WTC11 (cell line): ENCODE measurements at places on chromosomes 3 and 15. TPM values are rescaled to one million over a fixed set of nuclear protein-coding genes. Genes with fewer than 3 reads are reported as not detected.

Gene TP63
- 0.09 TPM in 1 of 3 replicates, not detected in the others for total RNA-seq

Gene COMMD2
- total RNA-seq = 51.3 to 52.9 TPM (median 52.1 TPM) in 3 replicates

Gene VPS13C
- total RNA-seq = 20.9 to 23.5 TPM (median 21.6 TPM) in 3 replicates

Gene LTK
- 0.27 to 0.66 TPM (median 0.53 TPM) in 3 replicates for total RNA-seq

Gene GOLGA6L22
- not detected in 3 replicates for total RNA-seq

Gene THOC7
- 53.0 to 59.4 TPM (median 58.4 TPM) in 3 replicates for total RNA-seq

Gene CCDC9B
- total RNA-seq = 1.4 to 1.8 TPM (median 1.8 TPM) in 3 replicates

Gene NMNAT3
- 3.5 to 4.9 TPM (median 4.6 TPM) in 3 replicates for total RNA-seq

Gene CCDC54
- not detected in 3 replicates for total RNA-seq

Gene AGBL1
- total RNA-seq = 0.07 TPM in 1 of 3 replicates, not detected in the others

Gene LRTM1
- total RNA-seq = not detected in 3 replicates

Gene EHD4
- 20.8 to 23.9 TPM (median 21.3 TPM) in 3 replicates for total RNA-seq

Gene SLC51A
- 6.9 to 8.4 TPM (median 7.6 TPM) in 3 replicates for total RNA-seq

GRCh38 chr3:120642368-120642948 is 39.6 kb downstream of the HGD start:
- no peaks in the 10 kb centered on the region for H3K27me3 ChIP-seq
- no peak overlapping the region for H3K27ac ChIP-seq
- no peak overlapping the region for H3K4me3 ChIP-seq
- peaks cover 18% of the 10 kb centered on the region for H3K4me1 ChIP-seq

GRCh38 chr3:16456784-16457415 is 56.6 kb downstream of the RFTN1 start:
- no peaks in the 10 kb centered on the region for H3K36me3 ChIP-seq
- no peak for DNase-seq
- H3K27me3 ChIP-seq = peaks cover 3% of the 10 kb centered on the region; the same call in 1 of the 2 replicates
- no peak overlapping the region for H3K27ac ChIP-seq
- no peak overlapping the region for H3K4me3 ChIP-seq

- no peaks in the 10 kb centered on the region for H3K27me3 ChIP-seq
- no peak overlapping the region for H3K4me3 ChIP-seq
- H3K4me1 ChIP-seq = peaks cover 3% of the 10 kb centered on the region
- no peak for DNase-seq
Measured at GRCh38 chr3:52978109-52978754, 67.6 kb downstream of the SFMBT1 start.

DNA sequence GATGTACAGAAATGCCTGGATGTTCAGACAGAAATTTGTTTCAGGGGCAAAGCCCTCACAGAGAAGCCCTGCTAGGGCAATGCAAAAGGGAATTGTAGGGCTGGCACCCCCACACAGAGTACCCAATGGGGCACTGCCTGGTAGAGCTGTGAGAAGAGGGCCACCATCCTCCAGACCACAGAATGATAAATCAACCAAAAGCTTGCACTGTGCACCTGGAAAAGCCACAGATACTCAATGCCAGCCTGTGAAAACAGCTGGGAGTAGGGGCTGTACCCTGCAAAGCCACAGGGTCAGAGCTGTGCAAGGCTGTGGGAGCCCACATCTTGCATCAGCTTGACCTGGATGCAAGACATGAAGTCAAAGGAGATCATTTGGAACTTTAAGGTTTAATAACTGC is 477.9 kb upstream of the NECTIN3 start:
- no peak overlapping the region for H3K4me3 ChIP-seq
- H3K27ac ChIP-seq = no peak overlapping the region
- DNase-seq = no peak
- peaks cover 53% of the 10 kb centered on the region for H3K36me3 ChIP-seq

DNA sequence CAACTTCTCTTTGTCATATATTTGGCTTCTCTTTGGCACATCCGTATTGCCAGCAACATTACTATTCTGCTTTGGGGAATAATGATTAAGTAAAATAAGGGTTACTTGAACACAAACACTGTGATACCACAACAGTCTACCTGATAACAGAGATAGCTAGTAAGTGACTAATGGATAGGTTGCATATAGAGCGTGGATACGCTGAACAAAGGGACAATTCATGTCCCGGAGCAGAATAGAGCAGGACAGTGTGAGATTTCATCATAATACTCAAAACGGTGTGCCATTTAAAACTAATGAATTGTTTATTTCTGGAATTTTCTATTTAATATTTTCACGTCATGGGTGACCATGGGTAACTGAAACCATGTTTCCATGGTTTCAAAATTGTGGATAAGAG is 54.1 kb downstream of the SCN5A start:
- no peaks in the 10 kb centered on the region for H3K4me1 ChIP-seq
- DNase-seq = no peak
- no peak overlapping the region for H3K4me3 ChIP-seq
- no peaks in the 10 kb centered on the region for H3K27me3 ChIP-seq
- no peaks in the 10 kb centered on the region; the same call in 1 of the 2 replicates for H3K36me3 ChIP-seq

GRCh38 chr3:123660900-123661299 is 76.0 kb upstream of the HACD2 start:
- no peak overlapping the region for H3K4me3 ChIP-seq
- H3K4me1 ChIP-seq = no peaks in the 10 kb centered on the region
- no peaks in the 10 kb centered on the region; the same call in none of the 2 replicates for H3K27me3 ChIP-seq
- DNase-seq = no peak

DNA sequence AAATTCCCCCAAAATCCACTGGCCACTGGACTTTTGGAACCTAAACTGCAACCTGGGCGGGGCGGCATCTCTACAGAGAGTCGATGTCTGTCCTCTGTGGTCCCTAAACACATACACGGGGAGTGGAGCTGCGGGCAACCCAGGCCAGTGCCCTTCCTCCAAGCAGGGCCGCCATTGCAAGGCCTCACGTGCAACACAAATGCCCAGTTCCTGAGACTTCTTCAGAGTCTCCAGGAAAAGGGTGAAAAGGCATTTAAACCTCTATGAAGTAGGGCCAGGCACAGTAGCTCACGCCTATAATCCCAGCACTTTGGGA is 4.9 kb downstream of the MUC4 start:
- peaks cover 4% of the 10 kb centered on the region; the same call in 1 of the 2 replicates for H3K27me3 ChIP-seq
- no peaks in the 10 kb centered on the region for H3K36me3 ChIP-seq
- DNase-seq = no peak
- H3K27ac ChIP-seq = peak overlapping the region; percentile 98
- no peak overlapping the region for H3K4me3 ChIP-seq

GRCh38 chr3:187019542-187020072 is 89.3 kb downstream of the ST6GAL1 start:
- H3K27ac ChIP-seq = peak overlapping the region; percentile 23
- H3K4me3 ChIP-seq = no peak overlapping the region
- peaks cover 32% of the 10 kb centered on the region for H3K36me3 ChIP-seq
- H3K4me1 ChIP-seq = peaks cover 14% of the 10 kb centered on the region
- DNase-seq = no peak

DNA sequence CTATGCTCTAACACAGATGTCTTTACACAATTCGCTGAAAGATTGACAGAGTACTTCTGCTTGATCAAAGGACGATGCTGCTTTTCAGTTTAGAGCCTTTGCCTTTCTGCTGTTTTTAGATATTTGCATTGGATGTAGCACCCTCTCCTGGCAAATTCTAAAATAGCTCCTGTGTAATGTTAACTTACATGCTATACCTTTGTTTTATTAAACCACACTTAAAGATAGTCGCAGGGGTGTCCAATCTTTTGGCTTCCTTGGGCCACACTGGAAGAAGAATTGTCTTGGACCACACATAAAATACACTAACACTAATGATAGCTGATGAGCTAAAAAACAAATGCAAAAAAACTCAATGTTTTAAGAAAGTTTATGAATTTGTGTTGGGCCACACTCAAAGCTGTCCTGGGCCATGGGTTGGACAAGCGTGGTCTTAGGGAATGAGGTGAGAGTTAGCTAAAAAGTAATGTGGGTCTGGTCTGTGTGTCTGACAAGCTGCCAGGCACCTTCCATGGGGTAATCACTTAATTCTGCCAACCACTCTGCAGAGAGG is 62.9 kb downstream of the ATG7 start:
- DNase-seq = no peak
- no peaks in the 10 kb centered on the region for H3K27me3 ChIP-seq
- H3K27ac ChIP-seq = no peak overlapping the region; the same call in 1 of the 2 replicates
- no peak overlapping the region for H3K4me3 ChIP-seq
- H3K4me1 ChIP-seq = no peaks in the 10 kb centered on the region

GRCh38 chr3:52532838-52533622 is 627 bp downstream of the NT5DC2 start:
- H3K36me3 ChIP-seq = peaks cover 8% of the 10 kb centered on the region
- H3K27me3 ChIP-seq = no peaks in the 10 kb centered on the region
- peak; percentile 57 for DNase-seq
- H3K4me1 ChIP-seq = peaks cover 34% of the 10 kb centered on the region

- no peak for DNase-seq
- no peak overlapping the region for H3K4me3 ChIP-seq
Measured at GRCh38 chr15:94610069-94610468, 378.7 kb downstream of the MCTP2 start.

- DNase-seq = no peak
- H3K27me3 ChIP-seq = no peaks in the 10 kb centered on the region
- no peak overlapping the region for H3K4me3 ChIP-seq
- H3K4me1 ChIP-seq = peaks cover 63% of the 10 kb centered on the region
Measured at GRCh38 chr3:61239871-61240270, 11.4 kb downstream of the FHIT start.

- no peaks in the 10 kb centered on the region for H3K4me1 ChIP-seq
- no peaks in the 10 kb centered on the region; the same call in 1 of the 2 replicates for H3K27me3 ChIP-seq
- DNase-seq = no peak
- no peak overlapping the region for H3K27ac ChIP-seq
Measured at GRCh38 chr3:153319705-153320554, 157.9 kb downstream of the RAP2B start.

GRCh38 chr15:59995568-59996297 is 8.4 kb upstream of the FOXB1 start:
- H3K36me3 ChIP-seq = no peaks in the 10 kb centered on the region
- no peaks in the 10 kb centered on the region; the same call in 1 of the 2 replicates for H3K27me3 ChIP-seq
- peak overlapping the region; percentile 87 for H3K4me3 ChIP-seq
- H3K4me1 ChIP-seq = peaks cover 76% of the 10 kb centered on the region
- no peak for DNase-seq

DNA sequence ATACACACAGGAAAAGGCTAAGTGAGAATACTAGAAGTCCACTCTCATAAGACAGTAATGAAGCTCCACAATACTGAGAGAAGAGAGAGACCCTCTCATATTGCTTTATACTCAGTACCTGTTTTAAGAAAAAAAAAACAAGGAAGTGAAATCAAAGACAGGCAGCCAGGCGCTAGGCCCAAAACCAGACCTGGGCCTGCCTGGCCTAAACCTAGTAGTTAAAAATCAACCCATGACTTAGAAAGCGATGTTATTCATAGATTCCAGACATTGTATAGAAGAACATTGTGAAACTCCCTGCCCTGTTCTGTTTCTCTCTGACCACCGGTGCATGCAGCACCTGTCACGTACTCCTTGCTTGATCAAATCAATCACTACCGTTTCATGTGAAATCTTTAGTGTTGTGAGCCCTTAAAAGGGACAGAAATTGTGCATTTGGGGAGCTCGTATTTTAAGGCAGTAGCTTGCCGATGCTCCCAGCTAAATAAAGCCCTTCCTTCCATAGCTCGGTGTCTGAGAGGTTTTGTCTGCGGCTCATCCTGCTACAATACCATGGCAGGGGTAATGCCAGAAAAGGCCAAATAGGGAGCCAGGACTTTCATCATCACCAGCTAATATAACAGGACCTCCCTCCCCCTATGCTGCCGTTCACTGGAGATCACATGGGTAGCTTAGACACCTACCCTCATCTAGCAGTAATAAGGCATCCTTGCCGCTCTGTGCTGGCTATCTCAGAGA is 1294.1 kb downstream of the NSUN3 start:
- no peak for DNase-seq
- H3K27me3 ChIP-seq = no peaks in the 10 kb centered on the region
- no peak overlapping the region for H3K4me3 ChIP-seq
- no peak overlapping the region for H3K27ac ChIP-seq

DNA sequence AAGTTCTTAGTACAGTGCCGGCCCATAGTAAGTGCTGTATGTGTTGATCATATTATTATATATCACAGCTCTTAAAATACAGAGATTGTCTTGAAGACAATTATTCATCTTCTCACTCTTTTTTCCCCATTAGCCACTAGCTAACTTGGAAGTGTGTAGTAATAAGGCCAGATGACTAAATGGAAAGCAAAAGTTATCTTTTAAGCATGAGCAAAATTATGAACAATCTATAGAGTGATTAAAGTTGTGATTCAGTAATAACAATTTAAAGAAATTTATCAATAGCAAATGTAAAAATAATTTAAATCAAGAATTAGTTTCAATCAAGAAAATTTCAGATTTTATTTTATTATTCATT is 630.9 kb upstream of the TBL1XR1 start:
- H3K27me3 ChIP-seq = no peaks in the 10 kb centered on the region
- H3K36me3 ChIP-seq = no peaks in the 10 kb centered on the region
- H3K4me1 ChIP-seq = peaks cover 11% of the 10 kb centered on the region
- H3K27ac ChIP-seq = no peak overlapping the region
